Stimulated activated CD8-positive, alpha-beta memory T cell treated with anti-CD3 and anti-CD28 coated beads, Interleukin-4, amount 100 ng/mL, for 1 hour (primary cell): ENCODE measurements at places on chromosomes 2 and 18.
A peak's percentile ranks its signal among the peaks of the same experiment; 100 is the strongest.

DNA sequence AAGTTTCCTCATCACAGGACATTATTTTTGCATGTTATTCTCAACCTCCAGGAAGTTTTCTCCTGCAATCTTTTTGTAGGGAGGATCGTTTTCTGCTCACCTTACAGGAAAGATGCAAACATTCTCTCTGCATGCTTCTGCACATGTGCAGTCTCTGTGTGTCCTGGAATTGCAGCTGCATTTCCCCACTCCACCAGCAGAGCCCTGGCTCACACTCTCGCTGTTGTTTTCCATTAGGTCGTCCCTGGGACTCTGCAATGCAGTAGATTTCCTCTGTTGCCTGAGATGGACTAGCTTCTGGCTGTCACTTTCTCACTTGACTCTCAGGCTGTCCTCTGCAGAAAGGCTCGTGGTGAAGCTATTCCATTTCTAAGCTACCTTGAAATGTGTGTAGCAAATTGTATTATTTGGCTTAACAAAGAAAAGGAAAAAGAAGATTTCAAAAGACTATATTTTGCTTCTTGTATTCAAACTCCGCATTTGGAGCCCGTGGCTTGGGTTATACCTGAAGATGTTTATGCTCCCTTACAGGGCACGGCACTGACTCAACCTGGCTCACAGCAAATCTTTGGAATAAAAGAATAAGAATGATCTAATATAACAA lies 346.7 kb downstream of the RAD51AP2 start:
- no peak for DNase-seq

DNA sequence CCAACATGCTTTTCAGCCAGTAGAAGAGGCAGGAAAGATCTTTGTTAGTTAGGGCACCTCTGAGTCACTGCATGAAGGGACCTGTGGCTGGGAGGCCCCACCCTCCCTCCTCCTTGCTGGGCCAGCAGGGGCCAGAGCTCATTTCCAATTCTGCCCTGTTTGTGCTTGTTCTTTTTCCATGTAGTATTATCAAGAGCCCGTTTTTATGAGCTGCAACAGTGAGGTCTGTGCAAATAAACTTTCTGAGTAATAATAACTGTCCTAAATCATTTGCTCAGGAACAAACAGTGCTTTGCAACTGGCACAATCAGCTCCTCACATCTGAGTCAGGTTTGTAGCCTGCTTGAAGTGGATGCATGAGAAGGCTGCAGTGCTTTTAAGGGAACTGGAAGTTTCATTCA lies 128.0 kb downstream of the ARL4C start:
- DNase-seq = peak; percentile 27

DNA sequence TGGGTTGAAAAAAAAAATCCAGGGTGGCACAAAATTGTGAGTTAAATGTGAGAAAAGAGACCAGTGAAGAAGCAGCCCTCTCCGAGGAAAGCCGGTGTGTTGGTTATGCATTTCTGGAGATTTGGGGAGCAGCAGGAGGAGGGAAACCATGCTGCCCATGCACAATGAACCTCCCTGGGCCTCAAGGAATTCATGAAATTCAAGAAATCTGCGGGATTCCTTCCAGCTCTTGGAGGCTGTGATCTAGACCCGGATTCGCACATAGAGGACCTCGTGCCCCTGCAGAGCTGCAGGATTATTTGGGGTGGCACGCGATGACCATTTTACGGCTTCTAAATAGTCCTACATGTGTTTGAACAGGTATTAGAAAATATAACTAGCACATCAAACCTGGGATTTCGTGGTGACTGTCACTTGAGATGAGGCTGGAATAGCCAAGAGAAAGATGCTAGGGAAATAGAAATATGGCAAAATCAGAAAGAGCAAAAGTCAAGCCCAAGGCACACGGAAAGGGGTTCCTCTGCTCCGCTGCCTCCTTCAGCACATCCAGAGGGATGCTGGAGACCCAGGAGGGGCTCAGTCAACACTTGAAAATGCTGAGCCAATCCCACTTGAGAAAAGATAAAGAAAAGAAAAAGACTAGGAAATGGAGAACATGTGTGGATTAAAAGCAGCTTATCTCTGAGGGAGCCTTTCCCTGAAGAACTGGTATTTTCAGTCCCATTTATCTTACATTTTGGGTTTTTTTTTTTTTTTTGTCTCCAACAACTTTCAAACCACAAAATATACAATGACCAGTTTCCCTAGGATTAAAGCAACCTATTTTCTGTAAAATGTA lies 22.0 kb downstream of the KCTD1 start:
- no peak for DNase-seq

DNA sequence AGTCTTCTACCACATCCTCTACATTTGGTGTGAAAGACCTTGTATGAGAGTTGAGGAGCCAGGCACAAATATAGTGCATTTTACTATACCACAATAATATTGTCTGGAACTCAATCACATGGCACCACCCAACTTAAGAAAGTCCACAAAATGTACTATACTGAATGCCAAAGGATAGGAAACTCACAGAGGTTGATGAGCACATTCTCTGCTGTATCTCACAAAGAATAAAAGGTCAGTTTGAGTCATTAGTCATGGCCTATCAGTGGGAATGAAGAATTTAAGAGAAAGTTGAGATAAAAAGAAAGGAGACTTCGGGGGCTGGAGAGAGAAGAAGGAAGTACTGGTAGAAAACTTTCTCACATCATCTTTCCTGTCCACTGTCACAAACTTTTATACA lies 134.3 kb downstream of the RDH14 start:
- no peak for DNase-seq

DNA sequence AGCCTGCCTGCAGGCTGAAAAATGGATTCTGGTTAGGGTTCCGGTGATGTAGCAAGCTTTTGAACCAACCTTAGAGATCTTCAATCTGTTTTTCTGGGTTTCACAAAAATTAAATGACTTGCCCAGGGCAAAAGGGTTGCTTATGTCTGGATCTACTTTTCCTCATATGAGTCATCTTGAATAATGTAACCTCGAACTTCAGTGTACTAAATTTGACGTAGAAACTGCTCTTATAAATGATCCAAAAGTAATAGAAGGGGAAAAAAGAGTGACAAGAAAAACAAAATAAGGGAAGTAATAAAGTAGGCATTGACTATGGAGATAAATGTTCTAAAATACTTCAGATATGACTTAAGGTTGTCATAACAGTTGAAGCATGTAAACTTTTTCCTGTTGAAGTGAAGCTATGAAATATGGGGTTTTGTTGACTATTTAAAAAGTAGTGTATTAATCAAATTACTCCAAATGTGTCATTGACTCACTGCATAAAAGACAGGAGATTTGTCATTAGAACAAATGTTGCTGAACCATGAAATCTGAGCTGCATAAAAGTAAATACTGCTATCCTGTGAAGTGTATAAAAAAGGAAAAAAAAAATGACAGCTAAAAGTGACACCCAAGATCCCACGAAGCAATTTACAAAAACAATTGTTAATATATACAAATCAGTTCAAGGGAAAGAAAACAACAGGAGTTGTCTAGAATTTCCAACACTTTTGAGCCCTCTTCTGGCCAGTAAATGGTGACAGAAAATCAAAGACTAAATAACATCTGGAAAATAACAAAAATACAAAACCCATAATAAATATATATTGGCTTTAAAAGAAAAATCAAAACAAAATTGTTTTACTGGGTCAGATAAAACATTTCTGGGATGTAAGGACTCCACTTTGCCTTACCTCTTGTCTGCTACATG lies 103.6 kb upstream of the SERPINE2 start:
- no peak for DNase-seq

DNA sequence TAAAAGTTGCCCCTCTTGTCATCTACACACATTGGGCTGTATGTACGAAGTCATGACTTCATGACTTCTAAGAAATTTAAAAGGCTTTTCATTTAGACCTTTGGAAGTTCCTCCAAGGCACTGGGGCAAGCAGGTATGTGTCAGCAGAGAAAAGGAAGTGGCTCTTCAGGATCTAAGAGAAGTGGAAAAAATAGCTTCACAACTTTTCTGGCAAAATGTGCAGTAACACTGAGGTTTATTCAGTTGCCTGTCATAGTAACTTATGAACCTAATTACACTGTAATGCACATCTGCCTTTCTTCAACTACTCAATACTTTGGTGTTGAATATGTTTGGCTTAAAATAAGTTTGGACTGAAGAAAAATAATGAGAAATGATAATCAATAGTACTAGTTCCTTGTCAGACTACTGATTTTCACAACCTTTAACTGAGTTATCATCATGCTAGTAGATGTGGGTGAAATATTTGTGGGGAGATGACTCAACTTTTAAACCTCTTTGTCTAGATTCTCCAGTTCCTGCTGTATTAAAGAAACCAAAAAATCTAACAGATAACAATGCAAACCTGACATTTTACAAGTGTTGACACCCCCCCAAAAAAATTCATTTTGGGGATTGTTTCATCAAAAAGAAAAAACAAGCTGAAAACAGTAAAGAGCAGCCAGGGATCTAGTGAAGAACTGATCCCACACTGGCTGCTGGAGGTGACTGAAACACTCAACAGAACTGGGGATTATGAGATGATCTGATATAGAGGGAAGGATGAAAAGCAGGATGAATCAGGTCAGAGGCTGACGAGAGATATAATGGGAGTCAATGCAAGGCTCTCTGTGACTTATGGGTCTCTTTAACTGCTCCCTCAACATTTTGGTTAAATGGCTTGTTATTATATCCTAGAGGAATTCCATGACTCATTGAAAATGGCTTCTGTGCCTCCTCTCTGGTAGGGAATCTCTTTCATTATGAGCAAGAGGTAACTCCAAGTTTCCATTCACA lies 84.6 kb downstream of the COLEC12 start:
- no peak for DNase-seq

DNA sequence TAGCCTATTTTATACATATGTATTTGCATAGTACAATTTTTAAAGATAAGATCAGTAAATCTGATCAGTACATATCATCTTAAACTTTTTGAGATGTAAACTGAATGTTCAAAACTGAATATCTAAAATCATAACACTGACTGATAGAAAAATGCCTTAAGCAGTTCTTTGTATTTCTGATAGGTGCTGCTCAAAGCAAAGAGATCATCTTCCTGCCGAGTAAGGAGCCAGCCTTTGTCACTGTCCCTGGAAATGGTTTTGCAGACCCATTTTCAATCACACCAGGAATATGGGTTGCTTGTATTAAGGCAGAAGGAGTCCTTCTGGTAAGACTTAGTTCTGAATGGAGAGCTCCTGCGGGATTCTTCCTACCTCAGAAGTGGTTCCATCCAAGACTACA lies 135.0 kb downstream of the LAMA3 start:
- DNase-seq = no peak

DNA sequence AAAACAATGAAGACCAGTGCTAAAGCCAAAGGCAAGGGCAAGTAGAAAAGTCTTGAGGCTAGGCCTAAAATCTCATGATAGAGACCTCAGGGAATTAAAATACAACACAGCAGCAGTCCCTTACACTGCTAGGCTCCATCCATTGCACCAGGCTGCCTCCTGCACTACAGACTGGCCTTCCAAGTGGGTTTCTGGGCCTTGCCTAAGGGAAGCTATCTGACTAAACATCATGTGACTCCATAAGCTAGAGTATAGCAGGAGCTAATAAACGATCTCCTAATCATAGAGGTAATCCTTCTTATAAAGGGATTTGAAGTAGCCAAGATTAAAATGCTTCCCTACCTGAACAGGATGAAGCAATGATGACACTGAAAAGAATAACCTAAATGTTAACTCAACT lies 77.6 kb upstream of the NFU1 start:
- DNase-seq = no peak

DNA sequence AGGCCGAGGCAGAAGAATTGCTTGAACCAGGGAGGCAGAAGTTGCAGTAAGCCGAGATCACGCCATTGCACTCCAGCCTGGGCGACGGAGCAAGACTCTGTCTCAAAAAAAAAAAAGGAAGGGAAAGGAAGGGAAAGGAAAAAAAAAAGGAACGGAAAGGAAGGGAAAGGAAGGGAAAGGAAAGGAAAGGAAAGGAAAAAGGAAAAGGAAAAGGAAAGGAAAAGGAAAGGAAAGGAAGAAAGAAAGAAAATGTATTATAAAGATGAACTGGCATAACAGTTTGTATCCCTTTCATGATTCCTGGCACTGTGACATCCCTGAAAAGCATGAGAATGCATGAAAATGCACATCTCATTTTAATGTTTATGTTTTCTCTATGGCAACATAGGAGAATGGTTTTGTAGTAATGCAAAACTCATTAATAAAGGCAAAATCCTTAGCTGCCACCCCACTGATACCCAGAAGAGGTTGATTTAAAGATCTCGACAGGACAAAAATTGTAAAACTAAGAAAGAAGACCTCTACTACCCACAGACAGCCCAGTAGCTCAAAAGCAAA lies 11.5 kb upstream of the MREG start:
- DNase-seq = no peak

DNA sequence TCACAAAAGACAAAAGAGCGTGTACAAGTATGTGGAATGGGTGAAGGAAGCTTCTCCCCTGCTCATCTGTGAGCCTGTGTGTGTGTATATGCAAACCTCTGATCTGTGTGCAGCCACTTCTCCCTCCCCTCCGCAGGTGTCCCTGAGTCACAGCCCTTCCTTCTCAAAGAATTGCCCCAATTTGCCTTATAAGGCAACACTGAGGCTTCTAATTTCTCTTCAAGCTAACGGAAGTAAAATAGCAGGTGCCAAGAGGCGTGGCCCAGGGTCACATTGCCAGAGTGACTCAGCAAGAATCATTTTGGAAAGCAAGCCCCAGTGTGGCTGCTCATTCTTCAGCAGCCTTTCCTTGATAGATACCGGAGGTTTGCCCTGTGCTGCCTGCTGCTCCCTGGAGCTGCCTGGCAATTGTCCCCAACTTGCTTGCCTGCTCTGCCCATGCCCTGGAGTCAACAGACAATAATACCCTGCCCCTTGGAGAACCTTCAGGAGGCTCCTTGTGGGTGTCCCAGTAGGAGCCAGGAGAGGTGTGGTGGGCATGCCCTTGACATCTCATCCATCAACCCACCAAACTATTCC lies 37.3 kb upstream of the BMP10 start:
- DNase-seq = peak; percentile 76

DNA sequence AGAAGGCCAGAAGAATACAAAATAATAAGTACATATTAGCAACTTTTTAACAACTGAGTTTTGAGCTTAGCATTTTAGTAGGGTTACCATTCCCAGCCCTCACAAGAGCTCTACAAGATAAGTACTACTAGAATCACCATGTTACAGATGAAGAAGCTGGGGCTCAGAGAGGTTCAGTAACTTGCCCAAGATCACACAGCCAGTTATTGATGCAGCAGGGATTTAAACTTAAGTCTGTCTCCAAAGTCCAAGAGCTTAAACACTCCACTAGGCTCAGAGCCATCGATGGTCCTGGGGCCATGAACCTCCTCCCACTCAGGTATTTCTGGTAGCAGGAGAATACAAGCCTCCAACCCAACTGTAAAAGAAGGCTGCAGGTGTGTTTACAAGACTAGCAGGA lies 30.8 kb downstream of the TNS1 start:
- DNase-seq = no peak

DNA sequence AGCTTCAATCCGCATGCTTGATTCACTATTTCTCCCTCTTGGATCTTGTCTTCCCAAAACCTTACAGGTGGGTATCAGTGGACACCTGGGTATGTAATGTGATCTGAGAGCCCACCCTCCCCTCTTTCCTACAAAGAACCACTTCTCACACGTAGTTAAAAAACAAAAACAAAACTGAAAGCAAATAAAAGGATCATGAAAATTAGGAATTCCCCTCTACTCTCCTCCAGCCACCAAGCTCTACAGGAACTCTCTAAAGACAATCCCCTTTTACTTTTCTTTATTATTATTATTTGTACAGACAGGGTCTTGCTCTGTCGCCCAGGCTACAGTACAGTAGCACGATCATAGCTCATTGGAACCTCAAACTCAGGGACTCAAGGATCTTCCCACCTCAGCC lies 40.8 kb upstream of the MYO1B start:
- no peak for DNase-seq
